ENCODE measurements at places on chromosomes 1 and 21.
A peak's percentile ranks its signal among the peaks of the same experiment; 100 is the strongest.

GRCh38 chr21:29078869-29079767 lies 5.7 kb upstream of the CCT8 start:
- no peak overlapping the region for H3K4me3 ChIP-seq
- H3K27ac ChIP-seq, result no peak overlapping the region

DNA sequence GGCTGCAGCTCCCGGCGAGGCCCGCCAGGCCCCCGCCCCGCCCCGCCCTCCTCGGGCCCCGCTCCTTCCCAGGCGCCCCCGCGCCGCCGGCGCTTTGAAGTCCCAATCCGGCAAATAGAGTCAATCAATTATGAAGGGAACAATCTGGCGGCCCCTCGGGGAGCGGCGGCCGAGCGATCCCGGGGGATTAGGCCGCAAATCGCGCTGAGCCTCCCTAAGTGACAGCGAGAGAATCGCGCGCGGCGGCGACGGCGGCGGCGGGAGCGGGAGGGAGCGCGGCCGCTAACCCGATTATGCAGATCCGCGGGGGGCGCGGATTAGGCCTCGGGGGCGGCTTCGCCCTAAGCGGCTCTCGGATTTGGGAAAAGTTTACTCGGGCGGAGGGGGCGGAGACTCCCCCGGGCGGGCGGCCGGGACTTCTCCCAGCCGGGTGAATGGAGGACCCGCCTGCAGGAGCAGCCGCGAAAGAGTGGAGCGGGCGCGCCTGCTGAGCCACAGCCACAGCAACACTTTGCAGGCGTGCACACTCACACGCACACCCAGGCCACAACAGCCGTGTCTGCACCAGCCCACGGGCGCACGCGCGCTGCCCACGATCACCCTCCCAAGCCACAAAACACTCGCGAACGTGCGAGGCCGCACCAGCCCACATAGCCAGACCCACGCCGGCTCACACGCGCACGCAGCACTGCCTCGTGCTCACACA lies 23.0 kb upstream of the DMBX1 start:
- peak; percentile 77 for DNase-seq
- H3K4me1 ChIP-seq, result peaks cover 7% of the 10 kb centered on the region
- peaks cover 8% of the 10 kb centered on the region for H3K27me3 ChIP-seq
- H3K4me3 ChIP-seq, result peak overlapping the region; percentile 7
- H3K36me3 ChIP-seq, result no peaks in the 10 kb centered on the region

GRCh38 chr1:210747112-210747511 lies 386.8 kb downstream of the KCNH1 start:
- H3K4me3 ChIP-seq, result no peak overlapping the region
- no peak overlapping the region for H3K27ac ChIP-seq
- DNase-seq, result no peak
- H3K27me3 ChIP-seq, result no peaks in the 10 kb centered on the region
- no peaks in the 10 kb centered on the region for H3K4me1 ChIP-seq

GRCh38 chr1:212680680-212681389 lies 18.8 kb downstream of the BATF3 start:
- peaks cover 11% of the 10 kb centered on the region for H3K4me1 ChIP-seq
- H3K4me3 ChIP-seq, result no peak overlapping the region
- no peak overlapping the region for H3K27ac ChIP-seq
- H3K27me3 ChIP-seq, result no peaks in the 10 kb centered on the region
- DNase-seq, result peak; percentile 83

DNA sequence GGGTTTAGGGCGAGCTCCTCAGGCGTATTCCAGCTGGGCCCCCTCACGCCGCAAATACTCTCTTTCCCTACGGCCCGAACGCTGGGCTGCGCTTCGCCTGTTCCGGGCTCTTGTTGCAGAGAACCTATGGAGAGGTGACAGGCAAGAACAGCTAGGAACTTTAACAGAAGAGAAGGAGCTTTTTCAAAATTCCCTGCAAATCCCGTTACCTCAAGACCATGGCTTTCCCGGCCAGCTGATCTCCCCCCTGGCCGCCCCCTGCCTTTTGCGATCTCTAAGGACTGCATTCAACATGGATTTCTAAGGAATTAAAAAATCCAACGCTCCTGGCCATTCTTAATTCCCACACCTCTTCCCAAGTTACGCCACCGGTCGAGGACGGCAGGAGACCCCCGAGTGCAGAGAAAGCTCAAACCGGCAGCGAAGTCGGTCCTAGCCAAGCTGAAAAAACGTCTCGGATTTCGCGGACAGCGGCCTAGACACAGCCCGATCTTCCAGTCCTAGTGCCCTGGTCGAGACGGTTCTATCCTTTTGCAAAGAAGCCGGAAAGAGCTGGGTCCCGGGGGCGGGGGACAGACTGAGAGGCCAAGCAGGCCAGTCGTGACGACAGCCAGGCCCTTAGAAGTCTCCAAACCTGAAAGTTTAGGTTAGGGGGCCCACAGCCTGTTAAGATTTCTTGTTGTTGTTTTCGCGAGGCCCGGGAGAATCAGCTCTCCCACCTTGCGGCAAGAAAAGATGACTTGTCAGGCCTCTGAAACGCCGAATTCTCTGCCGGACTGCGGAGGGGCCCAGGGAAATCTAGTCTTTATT lies 1.1 kb upstream of the TBX15 start:
- DNase-seq, result peak; percentile 79
- no peaks in the 10 kb centered on the region for H3K36me3 ChIP-seq
- peaks cover 83% of the 10 kb centered on the region for H3K27me3 ChIP-seq
- no peak overlapping the region for H3K4me3 ChIP-seq

DNA sequence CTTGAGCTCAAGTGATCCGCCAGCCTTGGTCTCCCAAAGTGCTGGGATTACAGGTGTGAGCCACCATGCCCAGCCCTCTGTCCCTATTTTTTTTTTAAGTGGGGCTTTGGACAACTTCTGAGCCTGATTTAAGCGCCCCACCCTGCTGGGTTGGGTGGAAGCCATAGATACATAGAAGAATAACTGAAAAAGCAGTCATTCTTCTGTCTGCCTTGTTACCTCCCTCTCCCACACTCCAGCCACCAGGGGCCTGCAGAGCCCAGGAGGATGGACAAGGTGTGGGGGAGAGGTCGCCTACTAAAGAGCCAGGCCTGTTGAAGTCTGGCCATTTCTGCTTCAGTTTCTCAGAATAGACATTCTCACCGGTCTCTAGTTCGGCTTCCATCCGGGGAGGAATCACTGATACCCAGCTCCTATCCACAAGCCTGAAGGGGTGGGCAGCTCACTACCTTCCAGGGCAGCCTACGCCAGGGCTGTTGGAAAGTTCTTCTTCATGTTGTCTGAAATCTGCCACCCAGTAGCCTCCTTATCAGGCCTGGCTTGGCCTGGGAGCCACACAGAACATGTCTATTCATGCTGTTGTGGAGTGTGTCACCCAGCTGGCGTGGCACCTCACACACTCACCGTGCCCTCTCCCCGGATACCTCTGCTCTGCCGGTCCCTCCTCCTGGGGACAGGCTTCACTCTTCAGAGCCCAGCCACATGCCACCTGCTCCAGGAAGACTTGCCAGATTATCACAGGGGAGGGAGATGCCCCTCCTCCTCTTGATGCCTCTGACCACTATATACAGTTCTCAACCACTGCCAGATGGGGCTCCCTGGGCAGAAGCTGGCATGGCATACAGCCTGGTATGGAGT lies 27.7 kb downstream of the KNCN start:
- H3K36me3 ChIP-seq, result no peaks in the 10 kb centered on the region
- no peak overlapping the region for H3K4me3 ChIP-seq
- no peaks in the 10 kb centered on the region for H3K27me3 ChIP-seq
- peaks cover 16% of the 10 kb centered on the region for H3K4me1 ChIP-seq

DNA sequence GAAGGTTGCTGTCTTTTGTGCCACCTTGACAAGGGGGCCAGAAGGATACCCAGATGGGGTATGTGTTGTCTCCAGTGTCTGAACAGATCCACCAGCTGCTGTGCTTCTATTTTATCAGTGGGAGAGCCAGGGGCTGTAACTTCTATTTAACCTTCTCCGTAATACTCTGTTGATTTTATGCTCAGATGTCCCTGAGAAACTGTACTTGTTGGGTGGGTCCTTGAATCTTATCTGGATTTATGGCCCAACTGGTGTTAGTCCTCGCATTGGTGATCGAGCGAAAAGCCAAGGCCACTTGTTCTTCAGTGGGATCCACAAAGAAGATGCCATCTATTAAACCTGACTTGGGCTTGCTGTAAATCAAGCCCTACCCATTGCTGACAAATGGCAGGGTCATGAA lies 56.4 kb downstream of the ST6GALNAC3 start:
- no peaks in the 10 kb centered on the region for H3K4me1 ChIP-seq
- no peak for DNase-seq
- no peak overlapping the region for H3K27ac ChIP-seq
- H3K4me3 ChIP-seq, result no peak overlapping the region

DNA sequence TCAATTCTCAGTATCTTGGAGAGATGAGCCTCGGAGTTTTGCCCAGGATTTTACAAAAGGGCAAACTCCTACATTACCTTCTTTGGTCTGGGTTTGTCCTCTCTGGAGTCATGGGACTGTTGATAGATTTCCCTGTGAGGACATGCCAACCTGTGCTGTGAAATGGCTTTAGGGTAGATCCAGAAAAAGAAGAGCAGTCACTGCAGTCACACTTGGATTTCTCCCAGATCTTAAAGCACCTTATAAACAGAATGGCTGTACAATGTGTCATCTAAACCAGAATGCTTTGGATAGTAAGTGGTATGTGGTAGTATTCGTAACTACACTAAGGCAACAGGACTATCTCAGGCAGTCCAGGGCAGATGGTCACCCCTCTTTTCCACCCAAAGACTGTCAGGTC lies 1.9 kb upstream of the CSRP1 start:
- no peak for DNase-seq
- H3K27me3 ChIP-seq, result no peaks in the 10 kb centered on the region
- no peak overlapping the region for H3K27ac ChIP-seq
- H3K4me1 ChIP-seq, result peaks cover 6% of the 10 kb centered on the region
- H3K36me3 ChIP-seq, result no peaks in the 10 kb centered on the region
- no peak overlapping the region for H3K4me3 ChIP-seq

DNA sequence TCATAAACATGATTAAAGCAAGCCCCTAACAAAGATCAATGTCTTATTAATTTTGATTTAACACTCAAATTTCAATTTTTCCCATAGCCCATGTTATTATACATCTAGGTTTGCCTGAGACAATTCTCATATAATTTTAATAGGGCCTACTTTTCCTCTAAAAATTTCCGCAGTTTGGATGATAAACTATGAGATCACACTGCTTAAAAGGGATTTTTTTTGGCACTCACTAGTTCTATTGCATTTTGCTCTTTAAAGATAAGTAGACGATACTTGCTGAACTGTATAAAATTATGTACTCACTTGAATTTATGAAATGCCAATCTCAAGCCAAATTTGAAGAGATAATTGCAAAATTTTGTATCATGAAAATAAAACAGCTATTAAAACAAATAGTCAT lies 480.4 kb upstream of the ZRANB2 start:
- DNase-seq, result no peak
- no peak overlapping the region for H3K4me3 ChIP-seq
- H3K27me3 ChIP-seq, result no peaks in the 10 kb centered on the region
- no peaks in the 10 kb centered on the region for H3K4me1 ChIP-seq
- H3K36me3 ChIP-seq, result no peaks in the 10 kb centered on the region

DNA sequence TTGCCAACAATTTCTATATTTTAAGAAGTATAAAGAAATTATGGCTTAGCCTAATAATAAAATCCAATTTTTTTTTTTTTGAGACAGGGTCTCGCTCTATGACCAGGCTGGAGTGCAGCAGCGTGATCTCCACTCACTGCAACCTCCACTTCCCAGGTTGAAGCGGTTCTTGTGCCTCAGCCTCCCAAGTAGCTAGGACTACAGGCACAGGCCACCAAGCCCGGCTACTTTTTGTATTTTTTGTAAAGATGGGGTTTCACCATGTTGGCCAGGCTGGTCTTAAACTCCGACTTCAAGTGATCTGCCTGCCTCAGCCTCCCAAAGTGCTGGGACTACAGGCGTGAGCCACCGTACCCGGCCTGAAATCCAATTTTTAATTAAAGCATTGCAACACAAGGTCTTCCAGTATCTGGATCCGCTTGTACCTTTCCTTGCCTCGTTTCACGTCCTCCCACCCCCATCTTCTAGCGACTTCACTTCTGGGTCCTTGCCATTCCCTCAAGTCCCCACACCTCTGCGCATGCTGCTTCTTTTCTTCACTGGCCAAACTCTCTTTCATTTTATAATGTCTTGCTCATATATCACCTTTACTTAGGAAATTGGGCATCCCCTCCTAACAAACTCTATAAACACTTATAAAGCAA lies 2.3 kb downstream of the FUBP1 start:
- no peak overlapping the region for H3K27ac ChIP-seq
- peak overlapping the region; percentile 36 for H3K4me3 ChIP-seq
- H3K4me1 ChIP-seq, result no peaks in the 10 kb centered on the region
- peak; percentile 23 for DNase-seq
- H3K36me3 ChIP-seq, result no peaks in the 10 kb centered on the region
- H3K27me3 ChIP-seq, result no peaks in the 10 kb centered on the region

- no peaks in the 10 kb centered on the region for H3K4me1 ChIP-seq
- H3K36me3 ChIP-seq, result no peaks in the 10 kb centered on the region
- no peaks in the 10 kb centered on the region for H3K27me3 ChIP-seq
- DNase-seq, result no peak
- no peak overlapping the region for H3K27ac ChIP-seq
These were observed 41.0 kb upstream of the JUN start for GRCh38 chr1:58824753-58825389.

- no peaks in the 10 kb centered on the region for H3K36me3 ChIP-seq
- no peaks in the 10 kb centered on the region for H3K4me1 ChIP-seq
- H3K27me3 ChIP-seq, result no peaks in the 10 kb centered on the region
- DNase-seq, result no peak
- no peak overlapping the region for H3K4me3 ChIP-seq
These were observed 42.3 kb downstream of the ZNHIT6 start for GRCh38 chr1:85665932-85666331.

DNA sequence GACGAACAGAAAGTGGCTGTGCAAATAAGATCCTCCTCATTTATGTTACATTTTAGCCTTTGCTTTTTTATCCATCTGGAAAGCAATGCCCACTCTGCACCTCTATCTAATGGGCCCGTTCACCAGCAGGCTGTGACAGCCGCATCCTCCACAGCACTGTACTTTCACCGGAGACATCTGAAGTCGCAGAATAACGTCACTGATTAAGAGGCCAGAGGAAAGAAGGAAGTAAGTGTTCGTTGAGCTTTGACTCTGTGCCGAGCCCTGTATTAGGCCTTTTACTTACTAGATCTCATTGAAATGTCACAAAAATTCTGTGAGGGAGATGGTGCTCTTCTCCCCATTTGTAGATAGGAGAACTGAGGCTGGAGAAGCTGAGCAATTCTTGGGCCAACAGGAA lies 62.3 kb downstream of the KAZN start:
- no peaks in the 10 kb centered on the region for H3K4me1 ChIP-seq
- H3K27me3 ChIP-seq, result no peaks in the 10 kb centered on the region
- no peak overlapping the region for H3K27ac ChIP-seq

- DNase-seq, result peak; percentile 87
- peak overlapping the region; percentile 79 for H3K4me3 ChIP-seq
- peaks cover 6% of the 10 kb centered on the region for H3K4me1 ChIP-seq
- H3K36me3 ChIP-seq, result peaks cover 8% of the 10 kb centered on the region
- no peaks in the 10 kb centered on the region for H3K27me3 ChIP-seq
- H3K27ac ChIP-seq, result peak overlapping the region; percentile 84
These were observed 576 bp downstream of the CCN1 start for GRCh38 chr1:85580872-85581801.

- no peaks in the 10 kb centered on the region for H3K4me1 ChIP-seq
- no peaks in the 10 kb centered on the region for H3K27me3 ChIP-seq
- H3K4me3 ChIP-seq, result no peak overlapping the region
- H3K27ac ChIP-seq, result no peak overlapping the region
These were observed 13.9 kb upstream of the MRPL55 start for GRCh38 chr1:228122921-228123441.

GRCh38 chr1:7369866-7370265 lies 401.2 kb upstream of the VAMP3 start:
- no peak for DNase-seq
- no peaks in the 10 kb centered on the region for H3K27me3 ChIP-seq
- H3K36me3 ChIP-seq, result no peaks in the 10 kb centered on the region
- no peaks in the 10 kb centered on the region for H3K4me1 ChIP-seq
- no peak overlapping the region for H3K27ac ChIP-seq
